ENCODE measurements at places on chromosomes 2 and 18. TPM values are rescaled to one million over a fixed set of nuclear protein-coding genes. Genes with fewer than 3 reads are reported as not detected.

SIX3 gene
- not detected for total RNA-seq

DBI gene
- 128 TPM for total RNA-seq

GRCh38 chr2:207819839-207820784 lies 50.4 kb upstream of the FZD5 start:
- no peaks in the 10 kb centered on the region for H3K27me3 ChIP-seq
- no peak overlapping the region for H3K4me3 ChIP-seq
- H3K27ac ChIP-seq: no peak overlapping the region
- H3K4me1 ChIP-seq: no peaks in the 10 kb centered on the region
- peak; percentile 15 for DNase-seq

DNA sequence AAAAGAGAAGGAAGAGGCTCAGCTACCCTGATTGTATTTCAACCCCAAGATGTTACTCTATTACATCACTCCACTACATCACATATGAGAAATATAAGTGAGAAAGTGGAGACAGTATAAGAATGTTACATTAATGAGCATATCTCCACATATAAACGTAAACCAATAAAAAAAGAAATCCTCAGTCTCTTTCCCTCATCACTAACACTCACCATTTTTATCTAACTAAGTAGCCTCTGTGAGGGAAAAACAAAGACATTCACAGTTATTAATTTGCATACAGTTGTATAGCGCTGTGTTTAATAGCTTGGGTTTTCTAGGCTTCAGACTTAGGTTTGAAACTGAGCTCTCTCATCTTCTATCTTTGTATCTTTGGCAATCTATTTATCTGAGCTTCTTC lies 489.1 kb upstream of the LRRTM4 start:
- no peak overlapping the region for H3K4me3 ChIP-seq
- no peaks in the 10 kb centered on the region for H3K27me3 ChIP-seq
- no peak for DNase-seq
- H3K36me3 ChIP-seq: no peaks in the 10 kb centered on the region
- H3K27ac ChIP-seq: no peak overlapping the region

SETBP1 gene
- total RNA-seq: 4.9 TPM

DNA sequence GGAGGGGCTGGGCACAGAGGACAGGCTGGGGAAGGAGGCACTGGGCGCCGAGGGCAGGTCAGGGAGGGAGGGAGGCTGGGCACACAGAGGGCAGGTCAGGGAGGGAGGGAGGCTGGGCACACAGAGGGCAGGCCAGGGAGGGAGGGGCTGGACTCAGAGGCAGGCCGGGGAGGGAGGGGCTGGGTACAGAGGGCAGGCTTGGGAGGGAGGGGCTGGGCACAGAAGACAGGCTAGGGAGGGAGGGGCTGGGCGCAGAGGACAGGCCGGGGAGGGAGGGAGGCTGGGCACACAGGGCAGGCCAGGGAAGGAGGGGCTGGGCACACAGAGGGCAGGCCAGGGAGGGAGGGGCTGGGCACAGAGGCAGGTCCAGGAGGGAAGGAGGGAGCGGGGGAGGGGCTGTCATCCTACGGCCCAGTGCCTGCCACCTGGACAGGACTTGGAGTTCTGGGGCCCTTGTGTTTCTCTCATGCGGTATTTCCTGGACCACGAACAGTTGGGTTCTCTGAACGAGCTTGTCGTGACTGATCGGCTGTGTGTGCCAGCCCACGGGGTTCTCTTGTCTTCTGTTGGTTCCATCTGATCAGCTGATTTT lies 46.7 kb upstream of the KCNG2 start:
- H3K4me1 ChIP-seq: no peaks in the 10 kb centered on the region
- no peak overlapping the region for H3K27ac ChIP-seq
- no peaks in the 10 kb centered on the region for H3K27me3 ChIP-seq

- H3K4me3 ChIP-seq: no peak overlapping the region
- peaks cover 17% of the 10 kb centered on the region for H3K4me1 ChIP-seq
- DNase-seq: peak; percentile 73
- peak overlapping the region; percentile 70 for H3K27ac ChIP-seq
- H3K27me3 ChIP-seq: no peaks in the 10 kb centered on the region
Measured at GRCh38 chr2:150619607-150620330, 132.3 kb upstream of the RND3 start.

MAL gene
- not detected for total RNA-seq

- H3K27me3 ChIP-seq: no peaks in the 10 kb centered on the region
- DNase-seq: no peak
- H3K27ac ChIP-seq: no peak overlapping the region
- no peaks in the 10 kb centered on the region for H3K4me1 ChIP-seq
- no peak overlapping the region for H3K4me3 ChIP-seq
Measured at GRCh38 chr2:146385031-146385430, 1459.8 kb upstream of the ACVR2A start.

GRCh38 chr2:210007895-210008294 lies 5.5 kb downstream of the RPE start:
- H3K4me3 ChIP-seq: no peak overlapping the region
- peak; percentile 11 for DNase-seq
- no peaks in the 10 kb centered on the region for H3K27me3 ChIP-seq
- no peaks in the 10 kb centered on the region for H3K36me3 ChIP-seq

- no peak overlapping the region for H3K27ac ChIP-seq
- H3K27me3 ChIP-seq: no peaks in the 10 kb centered on the region
- peak; percentile 10 for DNase-seq
Measured at GRCh38 chr18:58391231-58391825, 237.6 kb downstream of the ALPK2 start.

DPY30 gene
- total RNA-seq: 69.9 TPM

DNA sequence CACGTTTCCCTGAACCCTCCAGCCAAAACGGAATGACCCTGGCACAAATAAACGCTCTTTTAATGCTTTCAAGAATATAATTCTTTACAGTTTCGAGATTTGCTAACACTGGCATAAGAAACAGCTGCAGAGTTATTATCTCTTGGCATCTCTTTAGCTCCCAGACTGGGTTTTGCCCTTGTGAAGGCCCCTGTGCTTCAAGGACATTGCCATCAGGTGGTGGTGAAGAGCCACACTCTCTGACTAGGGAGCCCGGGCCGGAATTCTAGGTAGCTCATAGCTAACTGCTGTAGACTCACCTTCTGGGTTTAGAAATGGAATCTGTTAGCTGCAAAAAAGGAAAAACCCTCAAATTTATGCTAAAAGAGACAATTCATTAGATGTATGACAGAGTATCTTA lies 13.3 kb upstream of the GALNT14 start:
- no peak overlapping the region for H3K4me3 ChIP-seq
- no peak overlapping the region for H3K27ac ChIP-seq

LYPD1 gene
- total RNA-seq: 0.17 TPM

- H3K36me3 ChIP-seq: no peaks in the 10 kb centered on the region
- H3K27me3 ChIP-seq: no peaks in the 10 kb centered on the region
- peak; percentile 79 for DNase-seq
Measured at GRCh38 chr2:142965443-142965842, 88.0 kb downstream of the KYNU start.

DNA sequence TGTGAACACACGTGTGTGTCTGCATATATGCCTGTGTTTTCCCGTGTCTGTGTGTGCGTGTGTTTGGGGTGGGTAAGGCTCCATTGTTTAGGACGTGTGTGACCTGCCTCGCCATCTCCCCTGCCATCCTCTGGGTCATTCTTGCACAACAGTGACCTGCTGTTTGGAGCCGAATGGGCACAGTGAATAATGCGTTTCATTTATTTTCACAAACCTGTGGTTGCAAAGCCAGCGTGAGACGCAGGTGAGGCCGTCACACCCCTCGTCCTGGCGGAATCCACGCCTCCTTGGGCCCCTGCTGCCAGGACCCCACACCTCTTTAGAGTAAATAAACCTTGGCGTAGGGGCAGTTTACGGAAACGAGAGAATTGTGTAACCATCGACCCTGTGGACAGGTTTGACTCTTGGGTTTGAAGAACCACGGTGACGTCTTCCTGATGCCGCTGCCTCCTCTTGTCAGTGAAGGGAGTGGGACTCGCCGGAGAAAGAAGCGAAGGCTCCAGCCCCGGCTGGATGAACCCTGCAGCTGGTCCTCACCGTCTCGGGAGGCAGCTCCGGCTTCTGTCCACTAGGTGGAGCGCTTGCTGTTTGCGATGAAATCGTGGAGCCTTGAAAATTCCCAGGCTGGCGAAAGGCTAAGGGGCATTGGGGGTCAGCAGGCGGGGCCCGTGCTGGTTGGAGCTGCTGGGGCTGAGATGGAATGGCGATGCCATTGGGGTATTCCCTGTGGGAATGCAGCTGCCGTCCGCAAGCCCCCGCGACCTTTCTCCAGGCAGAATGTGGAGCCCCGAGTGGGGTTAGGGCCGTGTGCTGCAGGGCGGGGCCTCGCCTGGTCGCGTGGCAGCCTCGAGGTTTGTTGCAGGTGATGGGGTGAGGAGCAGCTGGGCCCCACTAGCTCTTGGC lies 81.1 kb downstream of the RTP5 start:
- H3K27ac ChIP-seq: no peak overlapping the region
- no peaks in the 10 kb centered on the region for H3K36me3 ChIP-seq
- DNase-seq: peak; percentile 40
- no peak overlapping the region for H3K4me3 ChIP-seq
